Activated CD4-positive, alpha-beta memory T cell treated with anti-CD3 and anti-CD28 coated beads for 36 hours (primary cell): ENCODE measurements at places on chromosomes 5 and 9.

- no peak for DNase-seq
Observed at GRCh38 chr5:171308453-171309275, at the start of gene TLX3. Gene TLX3 (plus strand): TSS chr5:171309248. CDS start chr5:171309366, 118 bp downstream.

DNA sequence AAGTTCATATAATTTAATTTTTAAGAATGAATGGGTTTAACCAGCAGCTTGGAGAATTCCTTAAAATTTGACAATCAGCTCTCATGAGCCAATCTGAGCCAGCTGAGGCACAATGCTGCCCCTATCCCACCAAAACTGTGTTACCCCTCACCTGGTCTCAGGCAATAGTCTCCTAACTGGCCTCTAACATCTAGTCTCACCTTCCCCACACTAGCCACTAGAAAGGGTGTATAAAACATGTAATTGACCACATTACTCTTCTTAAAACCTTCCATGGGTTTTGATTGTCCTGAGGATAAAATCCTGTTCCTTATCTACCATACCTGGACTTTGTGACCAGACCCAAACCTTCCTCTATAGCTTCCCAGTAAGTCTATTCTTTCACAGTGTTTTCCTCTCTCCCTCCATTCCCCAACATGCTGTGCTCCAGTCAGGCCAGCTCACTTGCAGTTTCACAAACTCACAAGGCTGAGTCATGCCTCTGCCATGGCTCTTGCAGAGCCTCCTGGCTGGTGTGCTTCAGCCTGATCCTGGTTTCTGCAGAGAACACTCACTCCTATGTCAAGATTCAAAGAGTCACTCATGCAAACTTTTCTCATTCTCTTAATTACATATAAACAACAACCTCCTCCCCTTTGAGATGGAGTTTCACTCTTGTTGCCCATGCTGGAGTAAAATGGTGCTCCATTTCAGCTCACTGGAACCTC, 16.0 kb upstream of the ZCCHC7 start:
- peak; percentile 43 for DNase-seq

DNA sequence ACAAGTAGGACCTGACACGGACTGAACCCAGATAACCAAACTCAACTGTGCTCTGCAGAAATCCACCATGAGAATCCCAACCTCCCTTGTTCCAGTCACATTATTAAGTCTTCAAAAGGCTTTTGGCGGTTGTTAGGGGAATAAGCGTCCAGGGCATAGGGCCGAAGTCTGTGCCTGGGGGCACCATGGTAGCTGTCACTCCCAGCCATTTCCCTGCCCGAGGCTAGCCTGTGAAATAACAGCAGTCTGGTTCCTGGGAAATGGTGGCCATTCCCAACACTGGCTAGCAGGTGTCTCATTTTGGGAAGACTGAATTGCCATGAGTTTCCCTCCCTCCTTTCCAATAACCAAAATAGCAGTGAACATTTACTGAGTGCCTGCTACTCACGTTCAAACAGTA, 122.2 kb downstream of the CRB2 start:
- no peak for DNase-seq

- no peak for DNase-seq
Observed at GRCh38 chr9:76638001-76638400, 126.2 kb upstream of the PCA3 start.

DNA sequence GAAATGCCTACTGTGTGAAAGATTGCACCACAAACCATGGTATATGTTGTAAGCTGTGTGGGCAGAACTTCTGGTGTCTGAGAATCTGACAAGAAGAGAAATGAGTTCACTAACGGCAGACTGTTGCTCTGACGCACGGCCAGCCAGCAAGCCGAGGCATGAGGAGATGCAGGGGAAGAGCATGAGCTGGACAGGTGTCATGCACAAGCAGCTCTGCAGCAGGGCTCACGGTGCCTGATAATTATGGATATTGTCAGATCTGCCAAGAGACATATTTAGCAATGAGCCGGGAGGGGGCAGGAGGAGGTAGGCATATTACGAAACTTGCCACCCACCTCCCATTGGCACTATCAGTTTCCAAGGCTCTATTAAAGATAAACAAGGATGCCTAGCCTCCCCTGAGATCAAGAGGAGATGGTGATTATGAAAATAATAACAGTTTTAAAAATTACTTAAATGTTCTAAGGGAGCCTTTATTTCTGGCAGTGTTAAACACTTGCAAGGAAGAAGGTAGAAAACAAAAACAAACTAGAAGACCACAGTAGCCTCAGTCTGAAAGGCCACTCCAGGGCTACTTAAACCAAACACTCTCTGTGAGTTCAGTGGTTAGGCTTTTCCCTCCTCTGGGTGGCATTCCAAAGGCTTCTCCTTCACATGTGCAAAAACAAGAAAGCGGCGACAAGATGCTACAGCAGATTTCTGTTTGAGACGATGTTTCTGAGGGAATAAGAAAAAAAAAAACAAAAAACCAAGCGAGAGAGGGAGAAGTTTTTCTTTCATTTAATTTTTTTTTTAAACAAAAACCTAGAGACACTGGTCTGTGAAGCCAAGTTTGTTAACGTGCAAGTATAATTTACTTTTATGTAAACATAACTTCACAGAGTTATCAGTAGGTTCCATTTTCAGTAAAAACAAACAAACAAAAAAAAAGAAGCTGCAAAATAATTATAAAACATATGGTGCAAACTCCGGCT, 339.5 kb downstream of the BNC2 start:
- DNase-seq = no peak

- DNase-seq = no peak
Observed at GRCh38 chr9:2755285-2755684, 38.0 kb downstream of the KCNV2 start.

GRCh38 chr5:78008356-78008967, 232.3 kb upstream of the TBCA start:
- DNase-seq = no peak

DNA sequence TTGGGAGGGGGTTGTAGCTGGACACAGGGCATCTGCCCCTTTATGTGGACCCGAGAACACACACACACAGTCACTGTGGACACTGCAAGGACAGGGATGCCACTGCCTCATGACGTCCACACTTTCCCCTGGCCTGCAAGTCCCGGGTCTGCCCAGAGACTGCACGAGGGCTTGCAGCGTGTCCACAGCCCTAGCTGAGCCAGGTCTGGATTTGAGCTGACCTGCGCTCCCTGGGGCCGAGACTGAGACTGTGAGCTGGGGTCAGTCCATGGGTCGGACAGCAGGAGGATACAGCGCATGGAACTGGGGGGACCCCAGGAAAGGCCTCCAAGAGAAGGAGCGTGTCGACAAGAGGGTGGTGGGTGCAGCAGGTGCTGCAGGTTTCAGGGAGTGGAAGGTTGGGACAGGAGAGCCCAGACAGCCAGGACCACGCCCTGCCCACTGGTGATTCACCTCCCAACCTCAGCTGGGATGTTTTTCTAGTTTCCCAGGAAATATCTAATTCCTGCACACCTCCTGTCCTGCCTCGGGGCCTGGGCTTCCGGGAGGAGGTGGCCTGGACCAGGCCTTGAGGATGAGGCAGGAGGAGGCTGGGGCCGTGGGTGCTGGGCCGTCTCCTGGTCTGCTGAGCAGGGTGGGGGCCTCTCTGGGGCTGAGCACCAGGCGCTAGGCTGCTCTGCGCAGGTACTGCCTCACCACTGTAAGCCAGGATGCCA, 806 bp upstream of the RNF224 start:
- no peak for DNase-seq

GRCh38 chr9:116599342-116599884, 87.7 kb upstream of the TRIM32 start:
- no peak for DNase-seq

DNA sequence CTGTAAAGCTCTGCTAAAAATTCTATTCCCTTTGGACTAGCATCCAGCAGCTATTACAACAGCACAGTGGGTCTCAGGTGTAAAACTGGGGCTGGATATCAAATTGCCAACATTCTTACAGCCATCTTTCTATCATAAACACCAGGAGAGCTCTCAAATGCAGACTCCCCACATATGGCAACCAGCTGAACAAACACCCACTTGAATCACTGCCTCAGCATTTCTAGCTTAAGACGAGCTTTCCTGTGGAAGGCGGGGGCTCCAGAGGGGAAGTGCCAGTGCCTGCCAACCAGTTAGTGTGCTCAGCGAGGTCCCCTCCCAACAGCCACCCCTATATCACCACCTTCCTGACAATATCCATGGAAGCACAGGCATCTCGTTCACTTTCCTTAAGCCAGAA, 62.2 kb downstream of the IPPK start:
- no peak for DNase-seq

DNA sequence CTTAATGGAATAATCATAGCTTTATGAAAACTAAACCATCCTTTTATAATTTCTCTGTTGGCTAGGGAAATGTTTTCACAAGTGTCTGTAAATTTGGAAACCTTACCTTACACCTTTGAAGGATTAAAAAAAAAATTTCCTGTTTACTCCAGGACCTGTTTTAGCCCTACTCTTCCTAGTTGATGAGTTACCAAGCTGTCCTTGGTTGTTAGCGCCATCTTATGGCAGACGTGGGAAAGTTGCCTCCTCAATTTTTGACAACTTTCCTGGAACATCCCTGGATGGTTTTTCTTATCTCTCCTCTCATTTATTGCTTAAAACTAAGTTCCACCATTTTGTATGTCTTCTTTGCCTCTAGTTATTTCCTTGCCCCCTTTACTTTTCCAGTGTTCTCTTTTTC, 25.7 kb downstream of the ZSWIM6 start:
- DNase-seq = peak; percentile 25

DNA sequence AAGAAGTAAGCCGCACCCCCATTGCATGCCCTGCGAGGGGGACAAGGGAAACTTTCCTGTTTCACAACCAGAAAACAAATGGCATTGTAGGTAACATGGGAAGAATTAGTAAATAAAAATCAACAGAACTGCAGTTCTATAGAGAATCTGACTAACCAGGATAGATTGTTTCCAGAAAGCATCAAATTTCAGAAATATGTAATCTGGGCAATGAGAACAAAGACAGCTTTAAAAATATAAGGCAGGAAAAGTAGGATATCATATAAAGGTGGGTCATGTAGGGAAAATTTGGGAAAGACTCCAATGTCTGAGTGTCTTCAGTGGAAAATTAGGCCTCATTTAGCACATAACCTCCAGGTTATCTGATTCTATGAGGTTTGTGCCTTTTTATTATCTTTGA, 58.3 kb upstream of the RANBP6 start:
- no peak for DNase-seq

GRCh38 chr9:34540827-34541226, 18.0 kb upstream of the ENHO start:
- no peak for DNase-seq

DNA sequence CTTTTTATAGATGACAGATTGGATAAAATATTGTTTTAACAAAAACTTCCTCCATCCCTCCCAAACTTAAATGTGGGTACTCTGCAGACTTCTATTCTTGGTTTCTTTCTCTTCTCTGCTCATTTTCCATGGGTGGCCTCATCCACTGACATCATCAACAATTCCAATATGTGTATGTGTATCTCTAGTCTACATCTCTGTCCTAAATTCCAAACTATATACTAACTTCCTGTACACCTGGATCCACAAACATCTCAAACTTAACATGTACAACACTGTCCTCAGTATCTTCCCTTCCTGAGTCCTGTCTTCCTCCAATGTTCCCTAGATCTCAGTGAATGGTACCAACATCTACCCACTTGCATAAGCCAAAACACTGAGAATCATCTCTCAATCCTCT, 28.5 kb upstream of the CDK5RAP2 start:
- DNase-seq = no peak

- no peak for DNase-seq
Observed at GRCh38 chr9:77166193-77166592, 11.1 kb upstream of the VPS13A start.

- DNase-seq = no peak
Observed at GRCh38 chr5:154236011-154236410, 45.5 kb downstream of the GALNT10 start.

DNA sequence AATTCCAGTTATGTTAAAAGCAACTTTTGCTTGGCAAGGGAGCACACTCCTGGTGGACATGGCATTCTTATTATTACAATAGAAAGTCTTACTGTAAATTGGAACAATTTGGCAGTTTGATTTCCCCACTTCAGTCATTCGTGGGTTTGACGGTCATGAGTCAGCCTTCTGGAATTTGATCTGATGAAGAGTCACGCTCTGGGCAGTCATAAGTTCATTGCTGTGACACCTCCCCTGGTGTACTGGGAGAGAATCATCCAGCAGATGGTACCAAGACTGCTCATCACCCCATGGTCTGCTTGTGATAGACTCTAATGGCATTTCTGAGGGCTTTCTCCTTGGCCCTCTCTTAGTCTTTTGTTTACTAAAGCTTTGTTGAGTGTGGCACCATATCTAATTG, 53.8 kb downstream of the GLRA1 start:
- peak; percentile 23 for DNase-seq

DNA sequence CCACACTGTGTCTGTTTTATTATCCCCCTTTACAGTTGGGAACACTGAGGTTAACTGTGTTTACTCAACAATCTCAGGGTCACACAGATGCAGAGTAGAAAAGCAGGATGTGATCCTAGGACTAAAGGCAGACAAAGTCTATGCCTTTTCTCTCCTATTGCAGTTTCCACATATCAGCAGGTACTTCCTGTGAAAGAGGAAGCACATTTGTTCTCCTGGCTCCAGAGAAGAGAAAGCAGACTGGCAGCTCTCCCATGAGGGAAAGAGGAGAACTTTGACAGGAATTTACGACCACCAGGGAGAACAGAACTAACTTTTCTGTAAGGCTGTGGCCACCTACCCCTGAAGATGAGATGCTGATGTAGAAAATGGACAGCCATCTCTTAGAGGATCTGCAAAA, 84.2 kb upstream of the TNC start:
- DNase-seq = no peak

DNA sequence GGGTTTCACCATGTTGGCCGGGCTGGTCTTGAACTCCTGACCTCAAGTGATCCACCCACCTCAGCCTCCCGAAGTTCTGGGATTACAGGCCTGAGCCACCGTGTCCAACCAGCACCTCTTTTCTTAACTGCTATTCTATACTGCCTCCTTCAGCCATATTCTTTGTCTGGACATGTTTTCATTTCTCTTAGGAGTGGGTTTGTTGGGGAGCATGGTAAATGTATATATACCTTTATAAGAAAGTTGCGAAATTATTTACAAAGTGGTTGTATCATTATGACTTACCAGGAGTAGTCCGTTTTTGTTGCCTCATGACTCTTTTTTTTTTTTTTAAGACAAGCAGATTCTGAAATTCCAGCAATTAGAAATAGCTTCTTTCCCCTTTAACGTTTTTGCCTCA, 38.7 kb downstream of the CDC42SE2 start:
- no peak for DNase-seq

DNA sequence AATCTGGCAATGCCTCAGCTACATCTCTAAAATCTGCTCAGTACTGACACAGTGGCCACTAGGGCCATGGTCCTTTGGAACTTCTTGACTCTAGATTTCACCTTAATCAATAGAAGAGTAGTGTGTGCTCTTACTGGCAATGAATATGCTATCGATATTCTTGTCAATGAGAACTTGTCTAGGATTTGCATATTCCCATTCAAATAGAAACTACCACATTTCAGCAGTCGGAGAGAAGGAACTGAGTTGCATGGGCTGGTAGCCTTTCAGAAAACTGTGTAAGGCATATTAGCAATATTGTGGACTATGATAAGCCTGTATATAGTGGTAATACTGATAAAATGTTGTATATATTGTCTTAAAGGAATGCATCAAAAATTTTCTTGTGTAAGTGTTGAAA, 45.3 kb upstream of the NAA35 start:
- DNase-seq = no peak
